ENCODE measurements at places on chromosomes 3 and 15.
A peak's percentile ranks its signal among the peaks of the same experiment; 100 is the strongest.

GRCh38 chr3:82128271-82128670, 366.8 kb upstream of the GBE1 start:
- no peak for DNase-seq

DNA sequence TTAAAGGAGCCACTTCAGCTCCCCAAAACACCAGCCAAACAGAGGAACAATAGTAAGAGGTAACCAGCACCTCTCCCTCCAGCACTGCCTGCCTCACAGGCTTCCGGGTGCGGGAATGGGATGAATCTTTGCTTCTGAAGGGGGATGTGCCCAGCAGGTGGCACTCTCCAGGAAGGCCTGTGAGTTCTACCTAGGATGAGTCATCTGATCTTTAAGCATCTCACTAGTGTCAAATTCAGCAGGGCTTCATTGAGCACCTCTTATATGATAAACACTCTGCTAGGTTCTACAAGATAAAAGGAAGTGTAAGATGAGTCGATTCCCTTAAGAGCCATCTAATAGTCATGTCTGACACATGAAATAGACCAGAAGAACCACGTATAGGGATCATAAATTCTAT, 237.4 kb upstream of the UMPS start:
- DNase-seq = peak; percentile 11

- DNase-seq = peak; percentile 32
These were observed 256.7 kb upstream of the KCNH8 start for GRCh38 chr3:18891641-18892040.

DNA sequence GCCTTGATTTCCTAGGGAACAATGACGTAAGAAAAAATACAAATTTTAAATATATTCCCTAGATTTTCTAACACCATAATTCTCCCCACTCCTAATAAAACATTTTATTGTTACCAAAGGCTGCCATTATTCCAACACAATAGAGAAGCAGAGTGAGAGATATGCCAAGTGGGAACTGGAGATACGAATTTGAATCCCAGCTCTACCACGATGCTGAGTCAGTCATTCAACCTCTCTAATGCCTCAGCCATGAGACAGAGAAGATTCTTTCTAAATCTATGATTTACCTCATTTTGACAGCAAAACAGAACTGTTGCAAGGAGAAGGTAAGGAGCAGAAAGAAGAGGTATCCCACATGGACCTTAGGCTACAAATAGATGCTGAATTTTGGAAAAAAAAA, 112.5 kb downstream of the IGF2BP2 start:
- no peak for DNase-seq

DNA sequence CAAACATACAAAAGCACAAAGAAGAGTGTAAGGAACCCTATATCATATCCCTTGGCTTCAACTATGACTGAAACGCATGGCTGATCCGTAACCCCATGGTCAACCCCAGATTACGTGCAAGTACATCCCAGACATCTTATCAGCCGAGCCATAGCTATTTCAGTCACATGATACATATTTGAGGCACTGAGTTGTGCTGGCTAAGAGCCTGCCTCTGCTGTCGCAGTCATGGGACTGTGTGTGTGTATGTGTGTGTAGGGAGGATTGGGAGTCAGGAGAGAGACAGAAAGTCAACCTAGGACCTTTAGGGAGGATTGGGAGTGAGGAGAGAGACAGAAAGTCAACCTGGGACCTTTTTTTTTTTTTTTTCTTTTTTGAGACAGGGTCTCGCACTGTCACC, 8.4 kb downstream of the ST6GAL1 start:
- no peak for DNase-seq

DNA sequence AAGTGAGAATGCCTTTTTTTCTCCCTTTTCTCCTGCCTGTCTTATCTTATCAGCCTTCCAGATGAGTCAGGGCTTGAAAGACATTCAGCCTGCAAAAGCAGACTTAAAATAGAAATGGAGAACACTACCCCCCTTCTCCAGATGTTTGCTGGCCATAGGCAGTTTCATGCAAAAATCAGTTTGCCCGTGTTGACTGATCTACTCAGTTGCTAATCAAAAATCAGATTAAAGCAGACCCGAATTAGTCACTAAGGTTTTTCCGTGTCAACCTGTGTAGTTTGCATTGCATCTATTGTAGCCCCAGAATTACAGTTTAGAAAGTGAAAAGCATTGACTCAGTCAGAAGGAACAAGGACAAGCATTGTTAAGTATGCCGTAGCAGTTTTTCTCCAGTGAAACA, 56.2 kb downstream of the IL5RA start:
- no peak for DNase-seq

GRCh38 chr3:128845778-128846485, 33.5 kb upstream of the ACAD9 start:
- peak; percentile 93 for DNase-seq

GRCh38 chr3:172905451-172905850, 154.9 kb downstream of the ECT2 start:
- DNase-seq = no peak

GRCh38 chr15:32838820-32839219, 121.0 kb downstream of the GREM1 start:
- DNase-seq = no peak

- DNase-seq = peak; percentile 65
These were observed 353.2 kb upstream of the PROK2 start for GRCh38 chr3:72137865-72138861.

- no peak for DNase-seq
These were observed 146.9 kb upstream of the PTPRG start for GRCh38 chr3:61414456-61414855.

DNA sequence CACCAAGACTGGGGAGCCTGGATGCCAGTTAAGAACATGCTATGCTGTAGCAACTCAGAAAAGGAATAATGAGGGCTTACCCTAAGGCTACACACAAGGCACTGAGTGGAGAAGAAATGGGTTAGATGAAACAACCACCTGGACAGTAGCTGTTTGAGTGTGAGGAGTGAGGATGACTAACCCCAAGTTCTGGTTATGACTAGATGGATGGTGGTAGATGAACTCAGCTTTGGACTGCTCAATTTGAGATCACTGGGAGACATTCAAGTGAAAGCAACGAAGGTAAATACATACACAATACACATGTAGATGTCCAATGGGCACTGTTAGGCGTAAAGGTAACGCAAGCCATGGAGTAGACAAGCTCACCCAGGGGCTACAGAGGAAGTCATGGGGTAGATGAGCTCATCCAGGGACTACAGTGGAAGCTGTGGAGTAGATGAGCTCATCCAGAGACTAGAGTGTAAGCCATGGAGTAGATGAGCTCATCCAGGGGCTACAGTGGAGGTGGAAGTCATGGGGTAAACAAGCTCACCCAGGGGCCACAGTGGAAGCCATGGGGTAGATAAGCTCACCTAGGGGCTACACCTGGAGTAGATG, 98.3 kb downstream of the ANO10 start:
- DNase-seq = peak; percentile 91

GRCh38 chr3:66053550-66054094, 14.9 kb upstream of the MAGI1 start:
- no peak for DNase-seq

GRCh38 chr3:40701016-40701588, 176.3 kb downstream of the ZNF621 start:
- DNase-seq = no peak

GRCh38 chr3:181683563-181683962, 28.2 kb upstream of the SOX2 start:
- DNase-seq = no peak

- DNase-seq = no peak
These were observed 49.9 kb upstream of the LPP start for GRCh38 chr3:188104050-188104449.

DNA sequence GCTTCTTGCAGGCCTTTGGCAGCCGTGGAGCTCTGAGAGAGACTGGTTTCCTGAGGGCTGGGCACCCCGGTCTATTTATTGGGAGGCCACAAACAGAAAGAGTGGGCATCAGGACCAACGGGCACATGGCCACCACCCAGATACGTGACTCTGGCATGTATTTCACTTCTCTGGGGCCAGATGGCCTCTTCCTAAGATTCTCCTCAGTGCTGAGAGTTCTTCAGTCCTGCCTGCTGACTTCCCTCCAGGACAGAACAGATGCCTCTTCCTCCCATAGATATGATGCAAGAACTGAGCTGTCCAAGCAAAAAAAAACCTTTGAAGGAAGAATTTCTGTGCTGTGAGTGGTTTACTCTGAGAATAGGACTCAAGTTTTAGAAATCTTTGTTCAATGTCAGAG, 107.7 kb downstream of the IGF2BP2 start:
- no peak for DNase-seq

GRCh38 chr3:59836531-59836930, 786.7 kb upstream of the CFAP20DC start:
- no peak for DNase-seq

DNA sequence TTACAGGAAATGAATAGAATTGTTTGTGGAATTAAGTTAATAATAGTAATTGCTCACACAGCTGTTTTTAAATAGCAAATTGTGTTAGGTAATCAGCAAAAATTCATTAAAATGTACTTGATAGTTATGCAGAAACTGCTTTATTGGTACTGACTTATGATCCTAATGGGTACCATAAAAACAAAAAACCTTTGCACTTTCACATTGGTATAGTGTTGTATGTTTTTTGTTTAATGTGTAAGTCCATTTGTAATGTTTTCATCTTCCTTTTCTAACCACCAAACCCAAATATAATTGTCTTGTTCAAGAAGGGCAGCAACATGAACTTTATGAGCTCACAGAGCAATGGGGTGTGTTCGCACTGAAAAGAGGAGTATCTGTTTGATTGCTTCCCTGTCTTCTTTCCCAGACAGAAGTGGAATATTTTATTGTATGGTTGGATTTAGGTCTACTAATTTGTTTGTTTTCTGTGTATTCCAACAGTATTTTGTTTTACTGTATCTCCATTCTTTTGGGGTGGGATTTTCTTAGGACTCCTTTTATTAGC, 135.8 kb downstream of the TCF12 start:
- no peak for DNase-seq

DNA sequence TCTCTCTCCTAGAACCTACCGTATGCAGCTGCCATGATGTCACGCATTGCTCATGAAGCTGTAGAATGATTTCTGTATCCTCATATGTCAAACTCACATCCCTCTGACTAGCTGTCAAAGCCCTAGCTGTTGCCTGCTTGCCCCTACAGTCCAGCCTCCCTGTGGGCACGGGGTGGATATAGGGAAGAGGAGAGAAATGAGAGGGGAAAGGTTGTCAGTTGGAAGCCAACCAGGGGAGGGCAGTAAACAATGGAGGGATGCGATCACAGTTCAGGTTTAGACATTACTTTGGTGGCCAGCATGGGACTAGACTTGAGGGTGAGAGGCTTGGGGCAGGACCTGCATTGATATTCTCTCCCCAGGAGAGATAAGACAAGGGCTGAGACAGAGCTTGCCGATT, 1.7 kb upstream of the HDGFL3 start:
- DNase-seq = no peak

GRCh38 chr15:43800286-43801141, at the start of gene HYPK:
Gene HYPK (plus strand): TSS chr15:43800599. CDS start chr15:43800623, 24 bp downstream.
- DNase-seq = peak; percentile 94

- peak; percentile 33 for DNase-seq
These were observed 50.3 kb upstream of the SLC6A6 start for GRCh38 chr3:14352002-14352627.

DNA sequence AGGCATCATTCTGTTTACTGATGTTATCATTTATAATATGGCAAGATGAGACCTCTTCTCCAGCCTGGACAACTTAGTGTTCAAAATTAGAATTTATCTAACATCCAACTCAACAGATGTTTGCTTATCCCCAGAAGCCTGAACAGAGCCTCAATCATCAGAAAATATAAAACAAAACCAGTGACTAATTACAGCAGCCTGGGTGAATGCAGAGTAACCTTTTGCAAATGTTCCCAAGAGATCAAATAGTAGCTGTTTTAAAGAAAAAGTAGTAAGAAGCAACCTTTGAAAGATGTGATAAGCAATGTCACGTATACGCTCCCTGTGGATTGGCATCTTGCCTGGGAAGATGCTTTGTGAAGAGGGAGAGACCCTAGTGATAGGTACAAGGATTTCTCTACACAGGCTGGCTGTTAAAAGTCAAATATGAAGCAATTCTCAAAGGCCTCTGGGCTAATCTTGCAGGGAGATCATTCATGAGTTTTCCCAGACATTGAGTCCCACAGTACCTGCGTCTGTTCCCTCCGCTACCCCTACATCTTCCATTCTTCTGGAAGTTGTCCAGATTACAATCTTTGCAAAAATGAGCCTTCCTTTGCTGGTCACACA, 39.3 kb upstream of the PRICKLE2 start:
- no peak for DNase-seq

DNA sequence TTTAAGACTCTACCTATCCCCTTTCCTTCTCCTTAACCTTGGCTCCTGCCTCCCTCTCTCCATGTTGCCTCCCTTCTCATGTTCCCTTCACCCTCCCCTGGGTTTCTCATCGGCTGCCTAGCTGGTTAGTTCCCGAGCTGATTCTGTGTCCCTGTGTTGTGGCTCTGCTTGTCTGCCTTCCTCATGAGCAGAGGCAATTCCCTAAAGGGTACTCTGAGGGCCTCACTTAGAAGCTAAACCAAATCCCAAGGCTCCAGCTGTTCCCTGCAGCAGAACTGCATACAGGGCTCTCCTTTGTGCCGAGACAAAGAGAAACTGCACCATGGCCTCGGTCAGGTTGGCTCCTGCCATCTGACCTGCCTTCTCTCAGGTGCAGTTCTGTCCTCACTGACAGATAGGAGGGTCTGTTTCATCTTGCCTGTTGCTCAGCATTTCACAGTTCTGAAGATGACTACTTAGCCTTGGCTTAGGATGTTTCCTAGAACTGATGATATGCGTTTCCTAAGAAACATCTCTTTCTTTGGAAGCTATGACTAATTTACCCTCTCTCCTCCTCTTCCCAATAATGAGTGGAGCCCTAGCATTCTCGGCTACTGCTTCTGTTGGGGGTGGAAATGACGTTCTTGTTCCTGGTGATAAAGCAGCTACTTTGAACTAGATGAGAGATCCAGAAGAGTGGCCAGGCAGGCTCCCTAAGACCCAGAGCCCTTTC, 27.1 kb downstream of the DUOX1 start:
- DNase-seq = peak; percentile 17

DNA sequence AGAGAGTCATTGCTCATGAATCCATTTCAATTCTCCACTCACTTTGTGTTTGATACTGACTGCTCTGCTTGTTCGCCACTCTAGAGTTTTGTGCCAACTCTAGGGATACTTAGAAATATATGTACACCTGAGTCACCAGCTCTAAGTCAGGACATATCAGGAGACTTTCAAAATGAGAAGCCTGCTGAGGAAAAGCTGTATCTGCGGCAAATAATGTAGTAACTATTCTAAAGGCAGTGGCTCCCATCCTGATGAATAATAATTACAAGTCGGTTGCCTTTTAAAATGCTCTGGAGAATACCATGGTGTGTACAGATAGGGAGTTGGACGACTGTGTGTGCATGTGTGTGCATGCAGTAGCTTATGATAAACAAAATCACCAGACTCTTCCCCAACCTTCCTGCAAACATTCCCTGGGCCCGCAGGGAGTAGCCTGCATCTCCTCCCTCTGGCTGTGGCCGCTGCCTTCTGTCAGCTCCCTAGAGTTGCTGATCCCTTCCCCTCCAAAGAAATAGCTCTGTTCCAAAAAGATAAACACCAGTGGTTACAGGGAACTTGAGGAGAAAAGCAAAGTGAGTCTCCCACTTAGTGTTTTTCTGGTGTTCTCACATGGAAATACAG, 346.3 kb upstream of the UMPS start:
- no peak for DNase-seq

- DNase-seq = no peak
These were observed 2.0 kb upstream of the TRIM59 start for GRCh38 chr3:160451602-160452001.
